ENCODE measurements at places on chromosomes 6 and 20. TPM values are rescaled to one million over a fixed set of nuclear protein-coding genes. Genes with fewer than 3 reads are reported as not detected.
A peak's percentile ranks its signal among the peaks of the same experiment; 100 is the strongest.

DNA sequence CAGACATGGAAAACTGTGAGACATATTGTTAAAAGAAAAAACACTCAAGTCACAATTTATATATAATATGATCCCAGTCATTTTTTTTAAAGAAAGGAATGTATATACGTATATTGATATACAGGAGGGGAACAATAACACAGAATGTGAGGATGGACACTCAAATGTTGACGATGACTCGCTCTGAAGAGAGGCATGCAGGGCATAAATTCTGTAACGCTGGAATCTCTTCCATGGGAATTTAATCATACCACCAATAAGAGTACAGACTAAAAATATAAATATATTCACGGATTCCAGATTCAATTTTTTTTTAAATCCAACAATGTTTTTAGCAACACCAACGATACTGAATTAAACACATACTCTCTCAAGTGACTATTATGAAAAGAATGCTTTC is 106.9 kb upstream of the CCDC28A start:
- no peaks in the 10 kb centered on the region for H3K27me3 ChIP-seq
- no peaks in the 10 kb centered on the region for H3K4me1 ChIP-seq
- no peak for DNase-seq
- H3K4me3 ChIP-seq = no peak overlapping the region

GRCh38 chr6:11217360-11218101 is 14.9 kb downstream of the NEDD9 start:
- no peak overlapping the region for H3K4me3 ChIP-seq
- H3K36me3 ChIP-seq = peaks cover 10% of the 10 kb centered on the region
- peak overlapping the region; percentile 20 for H3K27ac ChIP-seq

DNA sequence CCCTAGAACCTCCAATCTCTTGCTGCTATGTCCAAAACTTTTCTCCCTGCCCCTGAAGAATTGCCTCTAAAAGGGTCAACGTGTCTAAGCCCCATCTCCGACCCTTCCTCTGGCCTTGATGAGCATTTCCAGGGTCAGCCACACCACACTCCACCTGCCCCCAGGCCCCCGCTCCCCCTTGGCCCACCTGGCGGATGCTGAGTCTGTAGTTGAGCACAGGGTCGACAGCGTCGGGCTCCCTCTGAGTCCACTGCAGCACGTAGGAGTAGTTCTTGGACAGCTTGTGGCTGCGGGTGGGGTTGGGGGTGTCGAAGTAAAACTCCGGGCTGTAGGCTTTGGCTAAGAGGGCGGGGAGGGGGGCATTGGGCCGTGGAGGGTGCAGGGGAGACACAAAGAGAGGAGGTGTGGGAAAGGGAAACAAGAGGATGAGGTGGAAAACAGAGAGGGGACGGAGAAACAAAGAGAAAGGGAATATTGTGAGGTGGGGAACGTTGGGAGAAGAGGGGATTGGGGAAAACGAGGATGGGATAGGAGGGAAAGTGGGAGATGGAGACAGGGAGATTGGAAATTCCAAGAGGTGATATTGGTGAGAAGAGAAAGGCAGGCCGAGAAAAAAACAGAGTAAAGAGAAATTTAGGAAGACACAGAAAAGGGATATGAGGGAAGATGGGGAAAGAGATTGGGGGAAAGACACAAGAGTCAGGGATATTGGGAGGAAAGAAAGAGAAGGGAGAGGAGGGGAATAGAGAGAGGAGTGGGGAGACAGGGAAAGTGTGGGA is 50.5 kb downstream of the MDGA1 start:
- no peak overlapping the region for H3K4me3 ChIP-seq
- H3K36me3 ChIP-seq = no peaks in the 10 kb centered on the region
- DNase-seq = no peak

DNA sequence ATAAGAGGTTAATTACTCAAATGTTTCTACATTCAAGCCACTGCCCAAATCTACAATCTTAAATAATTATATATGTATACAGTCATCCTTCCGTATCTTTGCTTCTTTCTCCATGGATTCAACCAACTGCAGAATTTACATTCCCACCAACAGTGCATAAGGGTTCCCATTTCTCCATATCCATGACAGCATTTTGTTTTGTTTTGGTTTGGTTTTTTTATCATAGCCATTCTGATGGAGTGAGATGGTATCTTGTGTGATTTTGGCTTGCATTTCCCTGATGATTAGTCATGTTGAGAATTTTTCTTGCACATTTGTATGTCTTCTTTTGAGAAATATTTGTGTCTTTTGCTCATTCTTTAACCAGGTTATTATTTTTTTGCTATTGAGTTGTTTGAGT is 198.5 kb downstream of the C6orf118 start:
- no peak for DNase-seq
- no peak overlapping the region for H3K27ac ChIP-seq
- H3K4me3 ChIP-seq = no peak overlapping the region
- H3K27me3 ChIP-seq = no peaks in the 10 kb centered on the region
- H3K36me3 ChIP-seq = no peaks in the 10 kb centered on the region

DNA sequence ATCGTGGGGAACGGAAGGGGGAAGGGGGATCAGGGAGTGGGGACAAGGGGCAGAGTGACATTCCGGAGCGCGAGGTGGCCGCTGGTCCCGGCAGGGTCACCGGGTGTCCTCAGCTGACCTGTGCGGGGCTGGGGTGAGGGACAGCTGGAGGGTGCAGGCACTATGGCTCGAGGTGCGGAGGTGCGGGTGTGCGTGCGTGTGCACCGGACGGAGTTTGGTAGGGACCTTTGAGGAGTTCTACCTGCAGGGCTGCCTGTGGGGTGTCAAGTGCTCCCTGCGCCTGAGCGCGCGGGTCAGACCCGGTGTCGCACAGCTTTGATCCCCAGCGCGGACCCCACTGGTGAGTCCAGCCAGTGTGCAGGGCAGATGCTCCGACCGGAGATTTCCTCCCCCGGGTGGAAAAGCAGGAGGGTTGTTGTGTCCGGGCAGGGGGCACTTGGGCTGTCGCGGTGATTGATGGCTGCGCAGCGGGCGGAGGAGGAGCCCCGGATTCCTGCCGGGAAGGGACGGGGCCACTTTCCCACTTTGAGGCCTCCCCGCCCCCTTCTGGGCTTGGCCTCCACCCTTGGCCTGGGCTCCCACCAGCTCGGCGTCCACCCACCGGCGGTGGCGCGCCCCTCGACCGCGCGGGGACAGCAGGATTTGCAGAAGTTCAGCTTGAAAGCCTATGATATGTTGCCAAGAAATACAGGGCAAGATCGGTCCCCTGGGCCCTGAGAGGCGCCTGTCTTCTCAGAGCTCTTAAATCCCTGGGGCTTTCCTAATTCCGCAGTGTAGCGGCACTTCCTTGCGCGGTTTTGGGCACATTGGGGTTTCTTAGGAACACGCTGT is 658 bp downstream of the RIN2 start:
- H3K4me3 ChIP-seq = peak overlapping the region; percentile 65
- peak; percentile 37 for DNase-seq
- H3K27me3 ChIP-seq = no peaks in the 10 kb centered on the region
- no peaks in the 10 kb centered on the region for H3K36me3 ChIP-seq

- H3K27me3 ChIP-seq = no peaks in the 10 kb centered on the region
- H3K4me3 ChIP-seq = no peak overlapping the region
- H3K27ac ChIP-seq = no peak overlapping the region
- no peak for DNase-seq
- H3K36me3 ChIP-seq = no peaks in the 10 kb centered on the region
Measured at GRCh38 chr20:48057739-48058138, 272.5 kb upstream of the SULF2 start.

DNA sequence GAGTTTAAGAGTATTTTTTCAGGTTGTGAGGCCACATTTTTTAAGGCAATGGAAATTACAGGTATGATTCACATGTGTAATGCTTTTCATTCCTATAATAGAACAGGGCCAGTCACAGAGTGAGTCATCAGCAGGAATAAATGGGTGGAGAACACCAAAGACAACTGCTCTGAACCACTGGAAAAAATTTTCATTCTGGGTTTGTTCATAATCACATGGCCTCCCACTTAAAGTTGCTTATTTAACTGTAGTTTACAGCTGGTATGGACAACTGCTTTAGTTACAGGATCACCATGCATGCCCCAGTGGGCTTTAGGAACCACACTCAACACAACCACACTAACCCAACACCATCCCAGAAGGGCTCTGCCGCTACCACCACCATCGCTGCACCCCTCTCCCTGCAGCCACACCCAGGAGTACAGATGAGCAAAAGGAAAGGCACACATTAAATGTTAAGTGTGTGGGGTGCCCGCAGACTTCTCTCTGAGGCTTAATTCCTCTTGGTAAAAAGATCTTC is 107.0 kb upstream of the DST start:
- H3K27me3 ChIP-seq = no peaks in the 10 kb centered on the region
- H3K36me3 ChIP-seq = no peaks in the 10 kb centered on the region
- no peaks in the 10 kb centered on the region for H3K4me1 ChIP-seq
- no peak overlapping the region for H3K27ac ChIP-seq
- no peak for DNase-seq
- no peak overlapping the region for H3K4me3 ChIP-seq

DNA sequence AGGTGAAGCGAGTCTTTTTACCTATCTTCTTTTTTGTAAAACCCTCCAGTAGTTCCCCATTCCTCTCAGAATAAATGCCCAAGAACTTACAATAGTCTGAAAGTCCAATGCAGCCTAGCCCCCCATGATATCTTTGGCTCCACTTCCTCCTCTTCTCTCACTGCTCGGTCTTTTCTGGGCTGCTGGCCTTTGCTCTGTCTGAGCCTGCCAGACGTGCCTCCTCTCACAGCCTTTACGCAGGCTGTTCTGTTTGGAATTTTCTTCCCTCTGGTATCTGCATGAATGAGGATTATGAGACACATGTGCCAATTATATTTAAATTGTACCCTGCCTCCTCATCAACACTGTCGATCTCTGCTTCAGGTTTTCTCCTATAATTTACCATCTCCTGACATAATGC is 174.1 kb downstream of the EYA4 start:
- no peaks in the 10 kb centered on the region for H3K36me3 ChIP-seq
- H3K4me3 ChIP-seq = no peak overlapping the region
- no peaks in the 10 kb centered on the region for H3K4me1 ChIP-seq

DNA sequence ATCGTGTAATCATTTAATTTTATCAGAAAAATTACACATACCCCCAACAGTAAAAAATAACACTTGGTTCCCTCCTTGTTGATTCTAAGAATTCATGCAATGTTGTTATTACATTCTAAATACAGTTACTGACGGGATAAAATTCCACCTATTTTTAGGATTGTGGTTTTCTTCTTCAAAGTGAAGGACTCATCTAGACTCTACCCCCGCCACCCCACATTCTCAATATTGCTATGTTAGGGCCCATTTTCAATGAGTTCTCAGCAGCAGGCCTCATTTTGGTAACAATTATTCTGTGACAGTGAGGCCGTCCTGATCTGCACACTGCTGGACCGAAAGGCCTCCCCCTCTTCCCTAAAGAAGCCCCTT is 43.5 kb downstream of the PREX1 start:
- H3K27me3 ChIP-seq = no peaks in the 10 kb centered on the region
- H3K36me3 ChIP-seq = no peaks in the 10 kb centered on the region
- peak overlapping the region; percentile 78 for H3K27ac ChIP-seq
- no peak for DNase-seq

- no peaks in the 10 kb centered on the region for H3K36me3 ChIP-seq
- no peak overlapping the region for H3K4me3 ChIP-seq
- no peaks in the 10 kb centered on the region for H3K4me1 ChIP-seq
Measured at GRCh38 chr6:4732691-4733315, 43.4 kb upstream of the CDYL start.

ID4 gene
- not detected for total RNA-seq

B3GALT4 gene
- 44.1 TPM for total RNA-seq

HUS1B gene
- total RNA-seq = 2.9 TPM

TNNC2 gene
- total RNA-seq = not detected

Measured in B cell (primary cell).